Activated CD4-positive, alpha-beta memory T cell treated with anti-CD3 and anti-CD28 coated beads, Interleukin-2, amount 10 ng/mL, durations not matched to agents 7 days and 5 days (primary cell): ENCODE measurements at places on chromosomes 1 and 21.

DNA sequence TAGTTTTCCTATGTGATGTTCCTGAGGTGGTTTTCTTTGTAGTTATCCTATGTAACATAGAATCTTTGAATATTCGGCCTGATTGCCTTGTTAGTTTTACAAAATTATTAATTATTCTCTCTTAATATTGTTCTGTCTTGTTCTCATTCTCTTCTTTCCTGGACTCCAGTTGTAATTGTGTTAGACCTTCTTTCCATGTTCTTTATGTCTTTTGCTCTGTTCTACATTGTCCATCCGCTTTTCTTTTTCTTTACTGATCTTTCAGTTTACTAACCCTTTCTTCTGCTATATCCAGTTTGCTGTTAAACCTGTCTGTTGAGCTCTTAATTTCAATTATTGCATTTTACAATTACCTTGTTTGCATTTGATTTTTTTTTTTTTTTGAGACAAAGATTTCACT, 89.3 kb downstream of the PEX14 start:
- no peak for DNase-seq

- DNase-seq: no peak
These were observed 1.4 kb upstream of the EPHB2 start for GRCh38 chr1:22709227-22709626.

GRCh38 chr1:13505020-13505419, 8.8 kb downstream of the LRRC38 start:
- no peak for DNase-seq

DNA sequence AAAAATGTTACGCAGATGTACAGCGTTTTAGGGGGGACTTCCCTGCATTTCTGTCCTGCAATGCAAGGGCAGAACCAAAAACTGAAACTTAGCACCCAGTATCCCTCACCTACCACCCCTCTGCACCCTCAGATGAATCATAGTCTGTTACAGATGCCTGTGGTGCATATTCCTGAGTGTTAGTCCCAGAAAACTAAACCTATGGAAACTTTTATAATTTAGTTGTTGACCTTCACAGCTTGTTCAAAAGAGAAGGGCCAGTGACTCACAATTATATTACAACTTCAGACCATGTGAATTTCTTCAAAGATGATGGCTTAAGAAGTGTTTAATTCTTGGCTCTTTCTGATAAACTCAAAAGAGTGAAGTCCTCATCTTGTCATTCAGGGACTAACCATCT, 5.8 kb downstream of the PTGER3 start:
- DNase-seq: no peak

GRCh38 chr1:192954705-192955265, 104.4 kb downstream of the UCHL5 start:
- DNase-seq: no peak

GRCh38 chr1:147749792-147750191, 10.6 kb downstream of the GJA5 start:
- DNase-seq: no peak

- no peak for DNase-seq
These were observed 624.4 kb upstream of the PLXNA2 start for GRCh38 chr1:208868554-208868953.

GRCh38 chr1:5740865-5741860, 251.1 kb downstream of the NPHP4 start:
- DNase-seq: no peak

DNA sequence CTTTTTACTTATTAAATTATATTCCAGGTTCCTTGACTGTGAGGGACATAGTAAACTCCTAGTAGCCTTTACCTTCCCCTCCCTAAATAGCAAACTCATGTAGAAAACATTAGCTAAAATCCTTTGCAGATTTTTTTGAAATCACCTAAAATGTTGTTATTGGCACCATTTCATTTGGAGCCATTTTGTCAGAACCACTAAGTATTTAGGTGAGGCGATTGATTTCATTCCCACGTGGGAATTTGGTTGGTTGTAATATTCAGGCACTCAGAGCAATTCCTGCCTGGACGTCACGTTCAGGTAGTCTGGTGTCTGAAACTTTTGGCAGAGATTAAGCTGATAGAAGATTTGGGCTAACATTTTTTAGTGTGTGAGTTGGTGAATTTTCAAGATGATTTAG, 84.3 kb downstream of the CAMTA1 start:
- DNase-seq: no peak

- DNase-seq: no peak
These were observed 214.5 kb downstream of the HIVEP3 start for GRCh38 chr1:41704196-41704595.

GRCh38 chr1:168335500-168335899, 54.8 kb downstream of the TBX19 start:
- DNase-seq: no peak

GRCh38 chr1:178490136-178490535, 6.6 kb downstream of the CLEC20A start:
- no peak for DNase-seq

GRCh38 chr1:158864595-158864994, 33.4 kb downstream of the MNDA start:
- no peak for DNase-seq

GRCh38 chr1:33335020-33335419, 14.1 kb upstream of the A3GALT2 start:
- DNase-seq: no peak

DNA sequence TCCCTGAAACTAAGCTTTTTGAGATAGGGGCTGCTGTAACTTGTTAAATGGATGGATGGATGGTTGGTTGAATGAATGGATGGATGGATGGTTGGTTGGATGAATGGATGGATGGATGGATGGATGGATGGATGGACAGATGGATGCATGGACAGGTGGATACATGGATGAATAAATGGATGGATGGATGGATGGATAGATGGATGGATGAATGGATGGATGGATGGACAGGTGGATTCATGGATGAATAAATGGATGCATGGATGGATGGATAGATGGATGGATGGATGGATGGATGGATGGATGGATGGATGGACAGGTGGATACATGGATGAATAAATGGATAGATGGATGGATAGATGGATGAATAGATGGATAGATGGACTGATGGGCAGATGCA, 26.9 kb downstream of the MYOM3 start:
- DNase-seq: no peak

GRCh38 chr1:201795066-201795465, 33.9 kb upstream of the IPO9 start:
- DNase-seq: no peak

GRCh38 chr1:83029916-83030315, 969.0 kb downstream of the TTLL7 start:
- DNase-seq: no peak

DNA sequence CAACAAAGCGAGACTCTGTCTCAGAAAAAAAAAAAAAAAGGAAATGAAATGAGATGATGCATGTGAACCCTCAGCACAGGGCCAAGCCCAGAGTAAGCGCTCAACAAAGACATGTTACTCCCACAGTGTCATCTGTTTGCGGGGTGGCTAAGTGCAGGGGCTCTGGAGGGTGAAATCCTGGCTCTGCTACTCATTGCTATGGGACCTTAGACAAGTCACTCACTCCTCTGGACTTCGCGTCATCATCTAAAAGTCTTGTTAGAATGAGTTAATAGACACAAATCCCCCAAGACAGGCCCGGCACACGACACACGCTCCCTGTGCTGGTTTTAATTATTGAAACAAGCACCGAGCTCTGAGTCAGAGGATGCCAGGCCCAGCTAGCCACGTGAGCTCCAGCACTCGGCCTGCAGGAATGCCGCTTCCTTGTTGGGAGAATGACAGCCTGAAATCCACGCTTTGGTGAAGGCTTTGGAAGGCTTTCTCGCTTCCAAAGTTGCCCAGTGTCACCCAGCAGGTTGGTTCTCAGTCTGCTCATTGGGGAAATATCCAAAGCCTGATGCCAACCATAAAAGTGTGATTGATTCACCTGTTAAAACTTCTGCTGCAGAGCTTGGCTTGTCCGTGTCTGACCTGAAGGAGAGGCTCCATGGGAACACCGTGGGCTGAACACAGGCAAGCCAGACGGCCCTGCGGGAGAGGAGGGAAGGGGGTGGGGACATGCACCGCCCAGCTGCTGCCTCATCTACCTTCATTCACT, 36.7 kb upstream of the TARDBP start:
- DNase-seq: no peak

GRCh38 chr21:38637161-38637560, 138.9 kb upstream of the ERG start:
- no peak for DNase-seq

GRCh38 chr1:58702261-58703141, 2.6 kb upstream of the MYSM1 start:
- DNase-seq: no peak

DNA sequence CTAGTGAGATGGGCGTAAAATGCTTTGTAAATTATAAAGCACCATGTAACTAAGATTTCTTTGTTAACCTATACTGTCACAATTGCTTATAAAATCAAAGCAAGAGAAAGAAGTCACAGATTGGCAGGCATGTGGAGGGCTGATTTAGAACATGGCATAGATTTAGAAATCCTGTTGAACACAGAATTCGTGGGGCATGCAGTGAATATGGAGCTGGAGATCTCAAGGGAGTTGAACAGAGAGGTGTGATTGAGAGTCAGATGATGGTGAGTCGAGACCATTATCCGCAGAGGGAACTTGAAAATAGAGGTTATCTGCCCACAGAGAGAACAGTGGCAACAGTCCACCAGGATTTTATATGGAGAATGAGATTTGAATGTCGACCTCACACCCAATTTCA, 27.6 kb downstream of the PBX1 start:
- no peak for DNase-seq

- DNase-seq: no peak
These were observed 123.8 kb downstream of the PRDM16 start for GRCh38 chr1:3192825-3193224.

DNA sequence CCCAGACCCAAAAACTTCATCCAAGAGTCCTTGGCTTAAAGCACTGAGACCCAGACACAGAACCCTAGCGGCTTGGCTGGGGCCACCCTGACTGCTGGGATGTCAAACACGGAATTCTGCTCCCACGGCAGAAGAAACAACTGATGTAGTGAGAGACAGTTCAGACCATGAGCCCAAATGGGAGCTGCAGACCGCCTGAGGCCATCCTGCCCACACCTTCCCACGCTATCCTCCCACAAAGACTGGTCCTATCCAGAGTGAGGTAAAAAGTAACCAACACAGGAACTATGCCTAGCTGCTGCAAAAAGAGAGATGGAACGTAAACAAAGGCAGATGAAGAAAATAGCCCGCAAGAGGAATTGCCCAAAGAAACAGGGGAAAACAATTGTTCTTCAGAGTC, 203.3 kb downstream of the PTPRU start:
- DNase-seq: no peak

- no peak for DNase-seq
These were observed 49.8 kb upstream of the SEC16B start for GRCh38 chr1:178019622-178020021.

DNA sequence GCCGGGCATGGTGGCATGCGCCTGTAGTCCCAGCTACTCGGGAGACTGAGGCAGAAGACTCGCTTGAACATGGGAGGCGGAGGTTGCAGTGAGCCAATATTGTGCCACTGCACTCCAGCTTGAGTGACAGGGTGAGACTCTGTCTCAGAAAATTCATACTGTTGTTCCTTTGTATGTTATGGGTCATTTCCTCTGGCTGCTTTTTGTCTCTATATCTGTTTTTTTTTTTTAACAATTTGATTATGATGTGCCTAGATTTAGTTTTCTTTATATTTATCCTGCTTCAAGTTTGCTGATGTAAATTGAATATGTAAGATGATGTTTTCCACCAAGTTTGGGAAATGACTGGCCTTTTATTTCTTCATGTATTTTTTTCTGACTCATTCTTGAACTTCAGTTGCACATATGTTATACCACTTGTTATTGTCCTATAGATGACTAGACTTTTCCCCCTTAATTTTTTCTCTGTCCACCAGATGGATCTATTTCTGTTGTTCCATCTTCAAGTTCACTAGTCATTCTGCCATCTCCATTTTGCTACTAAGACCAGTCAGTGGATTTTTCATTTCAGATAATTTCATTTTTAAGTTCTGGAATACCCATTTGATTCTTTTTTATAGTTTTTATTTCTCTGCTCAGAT, 173.5 kb downstream of the GALNT2 start:
- DNase-seq: no peak

DNA sequence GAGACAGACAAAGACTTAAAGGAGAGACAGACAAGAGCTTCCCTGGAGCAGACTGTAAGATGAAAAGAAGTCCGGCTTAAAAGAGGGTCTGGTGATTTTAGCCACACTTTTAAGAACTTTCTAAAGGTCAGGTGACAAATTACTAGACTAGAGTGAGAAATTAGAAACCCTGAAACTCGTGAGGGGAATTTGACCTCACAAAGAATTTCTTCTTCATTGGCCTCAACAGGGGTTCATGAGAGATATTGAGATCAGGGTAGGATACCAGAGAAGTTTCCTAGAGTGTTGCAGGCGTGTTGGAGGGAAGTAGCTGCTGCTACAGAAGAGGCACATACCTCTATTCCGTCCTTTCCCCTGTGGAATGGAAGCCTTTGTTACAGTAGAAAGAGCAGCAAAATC, 884.4 kb downstream of the KCNT2 start:
- DNase-seq: no peak
